ENCODE measurements at places on chromosomes 6 and 20.

- DNase-seq, result no peak
These were observed 17.6 kb downstream of the PRDM1 start for GRCh38 chr6:106103728-106104109.

- no peak for DNase-seq
These were observed 33.4 kb upstream of the GCNT2 start for GRCh38 chr6:10487668-10488327.

DNA sequence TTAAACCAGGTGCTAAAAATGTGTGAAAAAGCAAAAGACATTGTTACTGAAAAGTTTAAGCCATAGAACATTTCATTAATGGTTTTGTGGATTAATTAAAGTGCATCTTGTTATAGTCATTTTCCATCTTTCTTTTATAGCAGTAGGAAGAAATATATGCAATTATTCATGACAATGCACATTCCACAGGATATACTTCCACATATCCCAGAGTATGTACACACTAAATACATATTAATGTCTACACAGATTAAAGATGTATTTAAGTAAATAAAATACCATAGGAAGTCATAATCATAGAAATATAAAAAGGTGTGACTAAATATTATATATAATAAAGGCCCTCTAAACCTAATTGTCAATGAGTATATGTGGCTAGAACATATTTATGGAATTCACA lies 578.8 kb downstream of the PHF3 start:
- no peak for DNase-seq

DNA sequence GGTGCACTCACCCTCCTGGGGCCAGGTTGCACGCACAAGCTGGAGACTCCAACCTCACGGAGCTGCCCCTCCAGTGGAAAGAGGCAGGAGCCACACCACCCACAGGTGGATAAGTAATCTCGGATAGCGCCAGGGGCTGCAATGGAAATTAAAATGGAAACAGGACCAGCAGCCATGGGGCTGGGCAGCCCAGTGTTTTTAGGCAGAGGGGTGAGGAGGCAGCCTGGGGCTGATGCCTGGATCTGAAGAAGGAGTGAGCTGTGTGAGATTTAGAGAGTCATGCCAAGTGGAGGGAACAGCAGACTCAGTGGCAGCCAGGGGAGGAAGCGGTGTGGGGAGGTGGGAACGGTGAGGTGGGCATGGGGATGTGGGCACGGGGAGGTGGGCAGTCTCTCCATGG lies 275.6 kb downstream of the SMOC2 start:
- no peak for DNase-seq

- no peak for DNase-seq
These were observed 96.4 kb downstream of the TBC1D32 start for GRCh38 chr6:121237859-121238258.

GRCh38 chr6:53119349-53119748 lies 29.3 kb downstream of the GCM1 start:
- DNase-seq, result no peak

- no peak for DNase-seq
These were observed 116.8 kb upstream of the ARID1B start for GRCh38 chr6:156660389-156660788.

DNA sequence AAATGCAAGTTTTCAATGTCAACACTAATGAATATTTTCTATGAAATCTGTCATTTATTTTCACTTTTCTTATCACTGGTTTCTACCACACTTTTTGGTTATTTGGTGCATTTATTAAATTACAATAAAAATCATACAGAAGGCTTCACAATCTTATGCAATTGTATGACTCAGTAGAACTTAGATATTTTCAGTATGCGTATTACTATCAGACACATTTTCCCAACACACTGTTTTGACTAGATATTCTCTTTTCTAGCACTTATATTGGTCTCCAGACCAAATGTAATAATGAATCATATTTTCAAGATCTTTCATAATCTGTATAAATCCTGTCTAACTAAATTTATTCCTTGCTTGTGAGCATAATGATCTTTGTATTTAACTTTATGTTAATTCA lies 74.1 kb downstream of the FAM83B start:
- no peak for DNase-seq

GRCh38 chr6:148761527-148762011 lies 14.7 kb downstream of the UST start:
- no peak for DNase-seq

- DNase-seq, result no peak
These were observed 57.4 kb downstream of the ARHGAP40 start for GRCh38 chr20:38658879-38659596.

GRCh38 chr6:105389543-105389942 lies 13.3 kb downstream of the PREP start:
- no peak for DNase-seq

- no peak for DNase-seq
These were observed 308.4 kb downstream of the PACRG start for GRCh38 chr6:163036160-163036645.

GRCh38 chr6:149128489-149129145 lies 188.9 kb upstream of the TAB2 start:
- no peak for DNase-seq

- no peak for DNase-seq
These were observed 6.4 kb downstream of the MRPL14 start for GRCh38 chr6:44120692-44121443.

DNA sequence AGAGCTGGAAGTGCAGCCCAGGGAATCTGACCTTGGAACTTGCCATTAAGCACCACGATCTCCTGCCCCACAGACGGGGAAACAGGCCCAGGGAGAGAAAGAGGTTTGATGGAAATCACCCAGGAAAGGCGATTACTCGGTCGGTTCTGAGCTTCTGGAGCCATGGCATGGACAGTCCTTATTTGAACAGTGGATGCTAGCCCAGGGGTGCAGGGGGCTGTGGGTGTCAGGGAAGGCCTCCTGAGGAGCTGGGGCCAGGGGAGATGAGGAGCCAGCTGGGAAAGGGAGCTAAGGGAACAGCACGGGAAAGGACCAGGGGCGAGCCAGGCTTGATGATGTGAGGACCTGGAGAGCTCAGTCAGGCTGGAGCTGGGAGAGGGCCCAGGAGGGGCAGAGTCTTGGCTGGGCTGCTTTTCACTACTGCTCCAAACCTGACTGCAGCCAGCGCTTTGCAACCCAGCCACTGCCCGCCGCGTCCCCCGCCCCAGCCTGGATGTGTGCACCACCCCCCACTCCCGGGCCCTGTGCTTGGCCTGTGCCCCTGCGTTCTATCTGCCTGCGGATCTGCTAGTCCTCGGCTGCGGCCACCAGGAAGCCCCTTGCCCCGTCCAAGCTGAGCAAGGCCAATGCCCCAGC lies 17.8 kb downstream of the SUN5 start:
- DNase-seq, result no peak

GRCh38 chr6:1337791-1338190 lies 25.9 kb downstream of the FOXQ1 start:
- no peak for DNase-seq

GRCh38 chr20:48951646-48952045 lies 30.1 kb downstream of the ARFGEF2 start:
- no peak for DNase-seq

DNA sequence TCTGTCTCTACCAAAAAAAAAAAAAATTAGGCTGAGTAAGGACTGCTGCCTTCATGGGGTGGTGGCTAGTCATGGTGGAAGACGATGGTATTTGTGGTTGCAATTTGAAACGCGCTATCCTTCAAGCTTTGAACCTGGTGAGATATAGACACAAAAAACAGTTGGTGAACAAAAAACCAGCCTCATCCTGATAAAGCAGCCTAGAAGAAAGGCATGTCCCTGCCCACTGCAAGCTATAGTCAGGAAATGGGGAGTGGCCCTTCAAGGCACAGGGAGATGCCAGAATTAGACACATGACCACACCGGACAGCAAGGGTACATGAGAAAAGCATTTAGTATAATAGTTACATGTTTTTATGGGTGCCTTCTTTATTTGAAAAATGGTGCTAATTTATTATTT lies 193.6 kb downstream of the NFATC2 start:
- no peak for DNase-seq

DNA sequence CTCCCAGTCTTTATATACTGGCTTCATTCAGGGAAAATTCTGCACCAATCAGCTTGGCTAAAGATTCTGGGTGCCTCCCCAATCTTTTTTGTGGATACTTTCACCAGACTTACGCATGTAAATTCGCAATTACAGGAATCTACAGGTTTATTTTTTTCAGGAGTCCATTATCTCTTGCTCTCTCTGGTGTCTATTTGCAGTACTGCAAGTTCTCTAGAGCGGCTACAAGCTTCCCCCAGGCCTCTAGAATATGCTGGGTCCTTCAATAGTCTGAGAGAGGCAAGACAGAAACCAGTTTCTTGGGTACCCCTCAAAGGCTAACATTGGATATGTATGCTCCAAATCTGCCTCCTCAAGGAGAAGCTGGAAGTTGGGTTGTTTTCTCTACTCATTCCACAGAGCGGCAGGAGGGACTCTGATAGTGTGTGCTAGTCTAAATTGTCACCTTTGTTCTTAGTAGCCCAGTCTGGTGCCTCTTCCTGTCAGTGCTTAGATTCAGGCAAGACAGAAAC lies 58.5 kb downstream of the SUN5 start:
- no peak for DNase-seq

- DNase-seq, result no peak
These were observed 19.8 kb downstream of the TRDN start for GRCh38 chr6:123616942-123617341.

GRCh38 chr20:12961725-12962124 lies 47.0 kb upstream of the SPTLC3 start:
- DNase-seq, result no peak

Measured in ascending aorta (tissue), 2 donors.